ENCODE measurements at places on chromosomes 3 and 15. TPM values are rescaled to one million over a fixed set of nuclear protein-coding genes. Genes with fewer than 3 reads are reported as not detected.

Gene ITIH3
- total RNA-seq = 0.44 TPM

Gene ZNF501
- total RNA-seq = 0.12 TPM

Gene C3orf20
- total RNA-seq = 0.20 TPM

Gene MCCC1
- 12.6 TPM for total RNA-seq

Gene ANKRD34C
- total RNA-seq = not detected

Gene EFCC1
- 1.0 TPM for total RNA-seq

Gene ADCY5
- total RNA-seq = 0.49 TPM

Gene TTBK2
- 10.6 TPM for total RNA-seq

Gene DUOXA2
- not detected for total RNA-seq

Gene DOCK3
- total RNA-seq = 4.2 TPM

Gene HRG
- total RNA-seq = 0.42 TPM

Gene WDR72
- 5.8 TPM for total RNA-seq

Gene ATP2B2
- total RNA-seq = not detected

Gene RBPMS2
- total RNA-seq = 11.6 TPM

Gene TJP1
- 83.6 TPM for total RNA-seq

Gene PARP15
- total RNA-seq = 0.12 TPM

Gene NFKBIZ
- total RNA-seq = 12.2 TPM

Gene SLC9C1
- total RNA-seq = 0.79 TPM

Gene ECT2
- 95.6 TPM for total RNA-seq

Gene GPR149
- total RNA-seq = not detected

Gene COL8A1
- 0.07 TPM for total RNA-seq

Gene GRK7
- not detected for total RNA-seq

Gene CLSTN2
- 0.02 TPM for total RNA-seq

Gene RTF1
- total RNA-seq = 27.5 TPM

Gene FEZF2
- not detected for total RNA-seq

Gene GRAMD1C
- total RNA-seq = 7.9 TPM

Gene CLRN1
- not detected for total RNA-seq

Gene GOLGA8J
- total RNA-seq = not detected

Gene GOLGA8O
- total RNA-seq = 0.49 TPM

Gene ZNF774
- total RNA-seq = 4.0 TPM

Gene IL5RA
- total RNA-seq = not detected

Gene WDR93
- 0.42 TPM for total RNA-seq

Gene CKMT1A
- 21.6 TPM for total RNA-seq

Gene SPESP1
- not detected for total RNA-seq

Gene CFAP100
- not detected for total RNA-seq
